ENCODE measurements at places on chromosomes 11 and 22.

DNA sequence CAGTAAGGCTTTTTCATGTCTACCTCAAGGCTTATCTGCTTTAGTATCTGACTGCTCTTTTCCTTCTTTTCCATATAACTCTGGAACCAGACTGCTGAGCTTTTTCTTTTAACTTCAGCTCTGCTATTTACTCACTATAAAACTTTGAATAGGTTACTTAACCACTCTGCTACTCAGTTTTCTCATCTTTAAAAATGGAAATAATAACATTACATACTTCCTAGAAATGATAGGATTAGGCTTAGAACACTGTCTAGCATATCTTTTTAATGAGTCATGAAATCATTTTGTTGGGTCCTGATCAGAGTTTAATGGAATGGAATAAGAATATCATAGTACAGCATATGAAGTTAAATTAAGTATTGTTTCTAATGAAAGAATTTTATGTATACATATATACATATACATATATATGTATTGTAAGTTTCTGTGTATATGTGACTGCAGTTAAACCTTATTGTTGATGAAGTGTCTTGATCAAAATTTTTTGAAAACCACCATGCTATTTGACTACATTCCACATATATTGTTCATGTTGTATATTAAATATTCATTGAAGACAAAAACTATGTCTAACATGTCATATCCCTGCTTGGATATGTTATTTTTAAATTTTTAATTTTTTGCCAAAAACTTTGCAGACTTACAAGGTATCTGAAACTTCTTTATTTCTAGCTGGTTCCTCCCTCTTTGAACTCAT lies 120.2 kb downstream of the METTL15 start:
- DNase-seq = no peak

DNA sequence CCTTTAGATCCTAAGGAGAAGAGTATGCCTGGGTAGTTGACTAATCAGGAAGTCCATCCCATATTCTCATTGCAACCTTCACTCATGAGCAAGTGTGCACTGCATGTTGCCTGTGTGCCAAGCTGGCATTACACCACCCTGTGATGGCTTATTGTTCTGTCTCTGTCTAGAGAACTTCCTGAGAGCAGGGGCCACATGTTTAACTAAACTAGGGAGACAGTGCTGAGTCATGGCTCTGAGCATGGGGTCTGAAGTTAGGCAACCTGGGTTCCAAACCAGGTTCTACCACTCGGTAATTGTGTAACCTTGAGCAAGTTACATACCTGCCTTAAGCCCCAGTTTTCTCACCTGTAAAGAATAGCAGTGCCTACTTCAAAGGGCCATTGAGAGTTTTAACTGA lies 39.6 kb downstream of the CSNK2A3 start:
- no peak for DNase-seq

DNA sequence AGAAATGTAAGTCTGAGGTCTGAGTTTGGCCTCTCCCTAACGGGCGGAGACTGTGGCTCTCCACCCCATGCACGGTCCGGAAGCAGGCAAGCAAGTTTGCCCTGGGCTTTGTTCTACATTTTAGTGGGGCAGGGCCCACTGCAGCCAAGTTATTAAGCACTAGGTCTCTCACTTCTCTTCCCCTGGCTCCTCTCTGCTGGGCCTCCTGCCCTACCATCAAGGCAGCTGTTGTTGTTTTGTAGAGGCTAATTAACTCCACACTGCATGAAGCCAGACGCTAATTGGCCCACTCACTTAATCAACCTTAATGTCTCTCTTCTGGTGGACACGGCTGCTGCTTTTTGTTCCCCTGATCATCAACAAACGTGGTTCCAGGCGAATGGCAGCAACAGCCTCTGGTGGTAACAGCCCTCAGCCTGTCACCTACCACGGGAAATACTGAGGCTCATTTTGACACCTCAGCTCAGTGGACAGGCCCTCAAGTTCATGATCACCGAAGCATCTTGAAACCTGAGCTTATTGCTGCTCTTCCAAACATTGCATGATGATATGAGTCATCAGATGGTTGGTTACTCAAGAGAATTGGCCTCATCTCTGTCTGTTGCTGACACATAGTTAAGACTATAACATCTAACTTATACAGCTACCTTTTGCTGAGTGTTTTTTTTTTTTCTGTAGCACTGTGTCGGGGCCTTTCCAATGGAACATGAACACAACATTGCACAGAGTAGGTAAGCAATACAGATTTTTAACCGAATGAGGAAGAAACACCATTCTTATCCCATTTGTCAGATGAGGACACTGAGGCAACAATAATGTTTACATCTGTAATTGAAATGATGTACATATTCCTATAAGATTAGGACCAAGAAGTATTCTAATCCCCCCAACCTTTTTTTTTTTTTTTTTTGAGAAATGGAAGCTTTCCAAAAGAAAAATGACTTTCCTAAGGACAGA lies 20.8 kb upstream of the LMO2 start:
- DNase-seq = no peak

- no peak for DNase-seq
Observed at GRCh38 chr22:22479999-22480532, 28.5 kb downstream of the ZNF280B start.

DNA sequence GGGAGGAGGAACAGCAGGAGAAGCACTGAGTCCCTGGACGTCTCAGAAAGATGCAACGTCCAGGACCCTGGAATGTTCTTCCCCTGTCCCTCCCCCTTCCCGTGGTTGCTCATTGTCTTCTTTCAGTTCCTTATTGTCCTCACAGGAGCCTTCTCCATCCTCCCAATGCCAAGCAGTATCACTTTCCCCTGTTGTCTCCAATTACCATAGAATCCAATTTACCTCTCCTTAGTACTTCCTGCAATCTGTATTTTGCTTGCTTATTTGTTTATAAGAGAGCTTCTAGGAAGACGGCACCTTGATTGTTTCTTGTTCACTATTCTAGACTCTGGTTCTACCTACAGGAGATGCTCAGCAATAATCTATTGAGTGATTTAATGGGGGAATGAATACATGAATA lies 1273.7 kb downstream of the LRRC4C start:
- no peak for DNase-seq

DNA sequence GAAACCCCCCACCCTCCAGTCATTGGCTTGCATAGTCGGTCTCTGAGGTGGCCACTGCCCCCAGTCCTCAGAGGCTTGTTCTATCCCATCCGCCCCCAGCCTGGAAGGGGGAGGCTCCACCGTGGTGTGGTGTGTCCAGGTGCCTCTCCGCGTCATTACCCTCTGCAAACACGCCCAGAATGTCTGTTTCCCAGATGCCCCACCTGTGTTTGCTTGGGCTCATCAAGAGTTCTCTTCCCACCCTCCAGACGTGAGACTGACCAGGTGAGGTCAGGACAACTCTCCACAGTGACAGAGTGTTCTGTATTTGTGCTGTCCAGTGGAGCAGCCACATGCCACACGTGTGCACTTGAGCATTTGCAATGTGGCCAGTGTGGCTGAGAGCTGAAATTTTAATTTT lies 24.9 kb downstream of the LRRC10B start:
- DNase-seq = no peak

DNA sequence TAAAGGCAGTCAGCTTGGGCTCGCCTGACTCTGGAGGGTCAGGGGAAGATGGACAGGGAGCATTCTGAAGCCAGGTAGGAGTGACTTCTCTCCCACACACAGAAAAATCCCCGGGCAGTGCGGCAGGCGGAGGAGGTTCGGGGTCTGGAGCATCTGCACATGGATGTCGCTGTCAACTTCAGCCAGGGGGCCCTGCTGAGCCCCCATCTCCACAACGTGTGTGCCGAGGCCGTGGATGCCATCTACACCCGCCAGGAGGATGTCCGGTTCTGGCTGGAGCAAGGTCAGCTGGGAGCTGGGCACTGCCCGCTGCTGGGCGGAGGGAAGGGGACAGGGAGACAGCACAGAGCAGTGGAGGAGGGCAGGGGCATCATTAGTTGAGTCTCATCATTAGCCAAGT lies 13.2 kb upstream of the POU2F3 start:
- no peak for DNase-seq

DNA sequence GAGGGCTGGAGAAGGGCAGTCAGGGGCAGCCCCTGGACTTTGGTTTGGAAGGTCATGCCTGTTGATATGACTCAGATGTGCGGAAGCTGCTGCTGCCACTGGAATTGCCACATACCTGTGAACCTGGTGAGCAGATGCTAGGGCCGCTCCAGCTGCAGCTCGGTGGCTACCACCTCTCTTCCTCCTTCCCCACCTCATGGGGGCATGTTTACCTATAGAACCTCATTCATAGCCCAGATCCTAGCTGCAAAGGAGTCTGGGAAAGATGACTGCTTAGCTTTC lies 17.5 kb upstream of the TSPAN18 start:
- no peak for DNase-seq

DNA sequence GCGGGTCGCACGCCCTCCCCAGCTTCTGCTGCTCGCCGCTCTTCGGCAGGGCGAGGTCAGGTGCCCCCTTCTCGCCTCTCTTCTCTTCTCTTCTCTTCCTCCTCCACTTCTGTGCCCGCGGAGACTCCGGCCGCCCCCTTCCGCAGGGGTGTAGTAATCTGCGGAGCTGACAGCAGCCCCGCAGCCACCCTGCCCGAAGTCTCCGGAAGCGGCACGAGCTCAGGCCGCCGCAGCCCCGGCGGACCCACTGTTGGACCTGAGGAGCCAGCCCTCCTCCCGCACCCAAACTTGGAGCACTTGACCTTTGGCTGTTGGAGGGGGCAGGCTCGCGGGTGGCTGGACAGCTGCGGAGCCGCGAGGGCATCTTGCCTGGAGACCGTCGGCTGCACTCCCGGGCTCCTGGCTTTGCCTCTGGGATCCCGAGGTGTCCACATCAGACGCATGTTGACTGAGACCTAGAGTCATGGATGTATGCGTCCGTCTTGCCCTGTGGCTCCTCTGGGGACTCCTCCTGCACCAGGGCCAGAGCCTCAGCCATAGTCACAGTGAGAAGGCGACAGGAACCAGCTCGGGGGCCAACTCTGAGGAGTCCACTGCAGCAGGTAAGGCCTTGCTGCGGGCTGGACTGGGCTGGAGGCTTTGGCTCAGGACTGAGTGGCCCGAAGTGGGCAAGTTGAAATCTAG lies 486 bp downstream of the STIM1 start:
- peak; percentile 49 for DNase-seq

DNA sequence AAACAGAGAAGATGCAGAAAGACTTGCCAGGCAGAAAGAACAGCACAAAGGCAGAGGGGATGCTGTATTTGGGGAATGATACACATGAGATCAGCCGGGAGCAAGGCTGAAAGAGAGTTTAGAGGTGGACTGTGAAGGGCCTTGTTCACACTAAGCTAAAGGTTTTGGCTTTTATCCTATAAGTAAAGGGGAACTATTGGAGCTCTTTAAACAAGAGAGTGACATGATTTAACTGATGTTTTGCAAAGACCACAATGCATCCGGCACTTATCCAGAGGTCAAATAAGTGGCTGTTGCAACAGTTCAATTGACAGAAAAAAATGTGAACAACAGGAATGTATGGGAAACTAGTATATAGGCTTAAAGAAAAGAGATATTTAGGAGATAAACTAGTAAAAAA lies 64.7 kb upstream of the RRAS2 start:
- no peak for DNase-seq

DNA sequence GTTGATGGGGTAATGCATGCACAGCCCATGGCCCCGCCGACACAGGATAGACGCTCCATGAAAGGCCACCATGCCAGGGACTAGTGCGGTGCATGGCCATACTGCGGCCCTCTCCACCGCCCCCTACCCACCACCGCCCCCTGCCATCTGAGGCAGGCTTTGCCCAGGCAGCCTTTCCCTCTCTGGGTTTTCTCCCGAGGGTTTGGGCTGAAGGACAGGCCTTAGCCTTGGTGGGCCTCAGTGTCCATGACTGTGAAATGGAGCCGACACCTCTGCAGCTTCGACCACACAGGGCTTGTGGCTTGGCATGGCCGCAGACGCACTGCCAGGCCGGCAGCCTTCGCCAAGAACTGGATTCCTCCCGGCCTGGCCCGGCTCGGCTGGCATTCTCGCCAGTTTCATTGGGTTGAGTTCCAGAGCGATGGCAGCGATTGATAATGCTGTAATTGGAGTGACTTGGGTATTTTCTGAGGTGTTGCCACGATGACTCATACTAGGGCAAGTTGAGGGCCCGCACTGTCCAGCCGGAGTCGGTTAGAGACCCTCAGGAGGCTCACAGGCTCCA lies 111.3 kb downstream of the WNT7B start:
- DNase-seq = no peak

DNA sequence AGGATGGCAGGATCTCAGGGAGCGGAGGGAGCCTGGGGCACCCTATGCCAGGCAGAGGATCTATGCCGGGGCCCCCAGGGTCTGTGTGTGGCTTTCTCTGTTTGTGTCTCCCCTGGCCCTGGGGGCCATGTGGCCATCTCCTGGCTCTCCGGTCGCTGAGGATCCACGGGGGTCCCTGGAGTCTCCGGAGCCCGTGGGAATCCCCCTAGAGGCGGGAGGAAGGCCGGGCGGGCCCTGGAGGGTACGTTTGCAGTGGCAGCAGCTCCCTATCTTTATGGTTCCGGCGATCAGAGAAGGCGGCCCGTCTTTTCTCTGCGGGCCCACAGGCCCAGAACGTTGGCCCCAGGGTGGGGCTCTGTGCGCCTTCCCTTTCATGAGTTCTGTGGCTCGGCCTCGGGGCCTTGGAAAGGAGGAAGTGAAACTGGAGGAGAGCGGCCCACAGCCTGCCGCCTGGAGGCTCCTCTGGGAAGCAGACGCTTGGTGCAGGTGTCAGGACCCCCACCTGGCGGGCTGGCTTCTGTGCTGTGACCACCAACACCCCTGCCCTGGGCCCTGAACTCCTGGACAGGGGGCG lies 82.1 kb downstream of the KCNQ1 start:
- DNase-seq = peak; percentile 28

- DNase-seq = no peak
Observed at GRCh38 chr11:15216678-15217077, 102.0 kb downstream of the INSC start.

DNA sequence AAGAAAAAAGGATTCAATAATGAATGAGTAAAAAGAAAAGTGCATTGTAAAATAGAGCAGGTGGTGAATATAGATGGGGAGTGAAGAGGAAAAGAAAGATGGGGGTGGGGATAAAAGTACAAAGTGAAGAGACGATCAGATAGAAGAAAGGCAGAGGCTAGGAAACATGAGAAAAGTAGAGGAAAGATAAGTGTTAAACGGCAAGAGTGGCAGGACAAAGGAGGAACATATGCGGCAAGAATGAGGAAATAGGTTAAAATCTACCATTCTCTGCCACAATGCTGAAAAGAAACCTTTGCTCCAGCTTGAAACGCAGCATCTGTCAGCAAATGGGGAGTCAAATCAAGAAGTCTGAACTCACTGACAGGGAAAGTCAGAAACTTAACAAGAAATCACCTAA lies 6.8 kb downstream of the FUT4 start:
- no peak for DNase-seq

DNA sequence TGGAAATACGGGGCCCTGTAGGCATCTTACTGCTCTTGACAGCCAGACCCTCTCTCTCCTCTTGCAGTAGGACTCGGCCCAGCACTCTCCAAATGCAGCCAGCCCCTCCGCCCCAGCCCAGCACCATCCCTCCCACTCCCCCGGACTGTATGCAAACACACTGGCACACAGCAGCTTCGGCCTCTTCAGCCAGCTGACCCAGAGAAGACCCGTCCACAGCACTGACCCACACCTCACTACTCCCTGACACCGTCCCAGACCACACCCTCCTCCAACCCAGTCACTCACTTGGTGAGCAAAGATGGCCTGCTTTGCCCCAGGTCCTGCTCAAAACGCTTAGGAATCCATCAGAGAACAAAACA lies 164.6 kb downstream of the IGLL1 start:
- DNase-seq = no peak
